Mesothelial cell of epicardium (in vitro differentiated cells): ENCODE measurements at places on chromosomes 5 and 9.

DNA sequence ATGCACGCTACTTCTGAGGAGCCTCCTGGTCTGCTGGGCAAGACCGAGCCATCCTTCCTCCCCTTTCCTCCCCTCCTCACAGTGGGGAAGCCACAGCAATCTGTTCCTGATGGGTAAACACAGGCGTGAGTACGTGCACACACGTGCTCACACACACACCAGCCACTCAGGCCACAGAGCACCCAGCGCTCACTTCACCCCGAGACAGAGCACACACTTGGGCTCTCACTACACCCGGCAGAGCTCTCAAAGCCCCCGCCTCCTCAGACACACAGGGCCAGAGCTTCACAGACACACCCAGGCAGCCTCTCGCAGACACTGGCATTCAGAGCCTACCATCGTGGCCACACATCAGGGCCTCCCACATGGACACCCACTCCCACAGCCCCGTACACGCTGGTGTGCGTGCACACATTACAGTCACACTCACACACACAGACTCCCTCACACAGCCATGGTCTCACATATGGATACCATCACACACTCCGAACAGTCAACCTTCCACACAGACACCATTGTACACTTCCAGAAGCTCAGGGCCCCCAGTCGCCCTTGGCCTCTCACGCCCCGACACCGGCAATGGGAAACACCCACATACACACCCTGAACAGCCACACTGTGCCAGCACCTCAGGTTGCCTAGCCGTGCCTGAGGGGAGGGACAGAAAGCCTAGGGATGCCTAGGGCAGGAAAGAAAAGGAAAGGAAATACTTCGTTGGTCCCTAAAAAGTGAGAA is 13.5 kb downstream of the CNTFR start:
- no peak for DNase-seq
- H3K36me3 ChIP-seq, result no peaks in the 10 kb centered on the region
- H3K4me3 ChIP-seq, result peak overlapping the region; percentile 4

- H3K27me3 ChIP-seq, result no peaks in the 10 kb centered on the region
- no peak overlapping the region for H3K27ac ChIP-seq
- H3K4me1 ChIP-seq, result peaks cover 7% of the 10 kb centered on the region
- H3K4me3 ChIP-seq, result no peak overlapping the region
Measured at GRCh38 chr9:15433661-15434060, 11.0 kb downstream of the SNAPC3 start.

- H3K27me3 ChIP-seq, result no peaks in the 10 kb centered on the region
- no peak overlapping the region for H3K27ac ChIP-seq
- peaks cover 32% of the 10 kb centered on the region for H3K4me1 ChIP-seq
- no peaks in the 10 kb centered on the region for H3K36me3 ChIP-seq
- DNase-seq, result no peak
Measured at GRCh38 chr9:652914-653313, 188.6 kb upstream of the DMRT1 start.

GRCh38 chr5:139458580-139459407 is 3.7 kb downstream of the ECSCR start:
- H3K27ac ChIP-seq, result no peak overlapping the region
- no peak overlapping the region for H3K4me3 ChIP-seq
- H3K4me1 ChIP-seq, result peaks cover 5% of the 10 kb centered on the region
- no peaks in the 10 kb centered on the region for H3K27me3 ChIP-seq
- no peaks in the 10 kb centered on the region for H3K36me3 ChIP-seq

- no peaks in the 10 kb centered on the region for H3K36me3 ChIP-seq
- H3K4me1 ChIP-seq, result peaks cover 64% of the 10 kb centered on the region
- H3K27me3 ChIP-seq, result no peaks in the 10 kb centered on the region
- DNase-seq, result no peak
- H3K27ac ChIP-seq, result peak overlapping the region; percentile 71
Measured at GRCh38 chr9:91833096-91833877, 116.7 kb downstream of the ROR2 start.

- no peak for DNase-seq
- no peak overlapping the region for H3K27ac ChIP-seq
- H3K27me3 ChIP-seq, result no peaks in the 10 kb centered on the region
- H3K4me3 ChIP-seq, result no peak overlapping the region
- H3K4me1 ChIP-seq, result no peaks in the 10 kb centered on the region
- peaks cover 9% of the 10 kb centered on the region for H3K36me3 ChIP-seq
Measured at GRCh38 chr9:91443994-91444392, 20.4 kb upstream of the NFIL3 start.

GRCh38 chr5:39076757-39077728 is 2.8 kb upstream of the RICTOR start:
- no peaks in the 10 kb centered on the region for H3K36me3 ChIP-seq
- peak overlapping the region; percentile 5 for H3K4me3 ChIP-seq
- peak overlapping the region; percentile 84 for H3K27ac ChIP-seq
- H3K27me3 ChIP-seq, result no peaks in the 10 kb centered on the region

DNA sequence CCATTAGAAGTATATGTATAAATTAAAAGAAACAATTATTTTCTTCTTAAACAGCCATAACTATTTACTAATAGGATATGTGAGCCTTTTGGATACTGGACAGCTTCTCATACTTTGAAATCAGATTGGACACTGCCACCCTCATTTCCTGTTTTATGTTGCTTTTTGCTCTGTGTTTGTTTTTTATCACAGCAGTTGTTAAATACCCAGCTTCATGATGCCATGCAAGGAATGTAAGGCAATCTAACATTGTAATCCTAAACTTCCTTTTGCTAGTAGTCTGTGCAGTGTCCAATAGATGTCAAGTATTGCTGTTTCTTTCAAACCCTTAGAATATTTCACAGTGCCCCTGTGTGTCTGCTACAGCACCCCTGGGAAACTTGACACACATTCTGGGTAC is 56.2 kb downstream of the CNTLN start:
- no peak overlapping the region for H3K27ac ChIP-seq
- H3K4me1 ChIP-seq, result peaks cover 9% of the 10 kb centered on the region
- DNase-seq, result no peak
- H3K36me3 ChIP-seq, result no peaks in the 10 kb centered on the region
- no peaks in the 10 kb centered on the region for H3K27me3 ChIP-seq
- H3K4me3 ChIP-seq, result no peak overlapping the region

- no peaks in the 10 kb centered on the region for H3K4me1 ChIP-seq
- peaks cover 49% of the 10 kb centered on the region for H3K27me3 ChIP-seq
- H3K27ac ChIP-seq, result no peak overlapping the region
- no peaks in the 10 kb centered on the region for H3K36me3 ChIP-seq
Measured at GRCh38 chr5:137488516-137488915, 10.6 kb downstream of the SPOCK1 start.

DNA sequence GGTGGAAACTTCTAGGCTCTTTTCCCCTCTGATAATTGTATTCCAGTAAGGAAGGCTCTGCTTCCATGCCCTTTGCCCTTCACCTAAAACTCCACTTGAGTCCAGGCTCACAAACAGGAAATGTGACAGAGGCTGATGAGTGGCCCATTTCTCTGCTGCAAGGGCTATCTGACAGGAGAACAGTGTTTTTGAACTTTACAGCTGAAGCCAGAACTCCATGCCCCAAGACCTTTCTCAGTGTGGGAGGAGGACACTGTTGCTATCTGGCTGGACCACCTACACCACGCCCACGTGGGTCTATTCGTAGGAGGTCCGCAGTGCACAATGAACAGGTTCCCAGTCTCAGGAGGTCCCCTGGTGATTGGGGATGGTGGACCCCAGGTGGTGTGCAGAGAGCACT is 13.6 kb downstream of the GGTA1 start:
- no peaks in the 10 kb centered on the region for H3K27me3 ChIP-seq
- no peak overlapping the region for H3K4me3 ChIP-seq
- no peaks in the 10 kb centered on the region for H3K36me3 ChIP-seq

DNA sequence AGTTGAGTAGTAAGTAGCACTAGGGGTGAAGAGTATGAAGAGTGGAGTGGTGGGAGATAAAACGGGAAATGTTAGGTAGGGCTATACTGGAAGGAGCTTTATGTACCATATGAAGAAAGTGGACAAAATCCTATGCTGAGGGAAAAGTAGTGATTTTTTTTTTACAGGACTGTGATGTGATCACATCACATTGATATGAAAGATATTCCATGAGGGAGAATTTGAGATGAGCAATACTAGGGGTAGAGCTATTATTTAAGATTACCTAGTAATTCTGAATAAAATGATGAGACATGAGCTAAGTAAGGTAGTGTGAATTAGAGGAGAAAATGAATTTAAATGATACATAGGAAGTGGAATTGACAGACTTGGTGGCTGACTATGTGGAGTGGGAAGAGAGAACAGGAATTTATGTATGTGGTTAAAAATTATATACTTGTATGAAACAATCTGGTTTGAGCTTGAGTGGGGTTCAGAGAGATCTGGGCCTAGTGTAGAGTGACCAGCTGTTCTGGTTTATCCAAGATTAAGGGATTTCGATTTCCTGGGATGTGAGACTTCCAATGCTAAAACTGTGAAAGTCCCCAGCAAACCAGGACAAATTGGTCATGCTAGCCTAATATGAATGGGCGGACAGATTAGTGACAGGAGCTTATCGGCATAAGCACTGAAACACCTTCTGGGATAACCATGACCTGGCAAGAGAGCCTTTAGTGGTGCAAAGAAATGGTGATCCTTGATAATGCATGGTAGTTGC is 29.3 kb upstream of the STOM start:
- peaks cover 7% of the 10 kb centered on the region for H3K4me1 ChIP-seq
- peaks cover 2% of the 10 kb centered on the region for H3K27me3 ChIP-seq
- H3K4me3 ChIP-seq, result no peak overlapping the region
- DNase-seq, result no peak

GRCh38 chr9:82890865-82891264 is 172.1 kb downstream of the RASEF start:
- DNase-seq, result no peak
- H3K36me3 ChIP-seq, result no peaks in the 10 kb centered on the region
- H3K27me3 ChIP-seq, result no peaks in the 10 kb centered on the region
- H3K27ac ChIP-seq, result no peak overlapping the region

GRCh38 chr5:3302228-3302627 is 293.4 kb upstream of the IRX1 start:
- peak overlapping the region; percentile 67 for H3K27ac ChIP-seq
- peaks cover 29% of the 10 kb centered on the region for H3K4me1 ChIP-seq
- peaks cover 3% of the 10 kb centered on the region for H3K36me3 ChIP-seq
- H3K27me3 ChIP-seq, result peaks cover 2% of the 10 kb centered on the region
- H3K4me3 ChIP-seq, result no peak overlapping the region

DNA sequence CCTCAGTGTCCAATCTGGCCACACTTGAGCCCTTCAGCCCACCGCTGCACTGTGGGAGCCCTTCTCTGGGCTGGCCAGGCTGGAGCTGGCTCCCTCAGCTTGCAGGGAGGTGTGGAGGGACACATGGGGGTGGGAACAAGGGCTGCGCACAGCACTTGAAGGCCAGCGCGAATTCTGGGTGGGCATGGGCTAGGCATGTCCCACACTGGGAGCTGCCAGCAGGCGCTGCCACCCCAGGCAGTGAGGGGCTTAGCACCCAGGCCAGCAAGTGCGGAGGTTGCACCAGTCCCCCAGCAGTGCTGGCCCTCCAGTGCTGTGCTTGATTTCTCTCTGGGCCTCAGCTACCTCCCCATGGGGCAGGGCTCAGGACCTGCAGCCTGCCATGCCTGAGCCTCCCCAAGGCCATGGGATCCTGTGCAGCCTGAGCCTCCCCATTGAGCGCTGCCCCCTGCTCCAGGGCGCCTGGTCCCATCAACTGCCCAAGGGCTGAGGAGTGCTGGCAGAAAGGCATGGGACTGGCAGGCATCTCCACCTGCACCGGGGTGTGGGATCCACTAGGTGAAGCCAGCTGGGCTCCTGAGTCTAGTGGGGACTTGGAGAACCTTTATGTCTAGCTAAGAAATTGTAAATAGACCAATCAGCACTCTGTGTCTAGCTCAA is 148.2 kb downstream of the EMB start:
- no peaks in the 10 kb centered on the region for H3K4me1 ChIP-seq
- no peak for DNase-seq
- no peak overlapping the region for H3K4me3 ChIP-seq
- no peak overlapping the region for H3K27ac ChIP-seq

GRCh38 chr9:99876190-99876589 is 30.3 kb upstream of the STX17 start:
- H3K27me3 ChIP-seq, result peaks cover 1% of the 10 kb centered on the region
- no peak overlapping the region for H3K27ac ChIP-seq
- no peak overlapping the region for H3K4me3 ChIP-seq
- DNase-seq, result no peak
- H3K36me3 ChIP-seq, result peaks cover 3% of the 10 kb centered on the region

GRCh38 chr5:108523360-108523759 is 141.5 kb upstream of the FBXL17 start:
- H3K27me3 ChIP-seq, result peaks cover 7% of the 10 kb centered on the region
- H3K27ac ChIP-seq, result no peak overlapping the region
- peaks cover 11% of the 10 kb centered on the region for H3K36me3 ChIP-seq
- no peak for DNase-seq
- no peak overlapping the region for H3K4me3 ChIP-seq
- peaks cover 2% of the 10 kb centered on the region for H3K4me1 ChIP-seq

GRCh38 chr5:125011947-125012346 is 265.5 kb upstream of the ZNF608 start:
- DNase-seq, result no peak
- H3K36me3 ChIP-seq, result no peaks in the 10 kb centered on the region
- H3K4me3 ChIP-seq, result no peak overlapping the region
- no peaks in the 10 kb centered on the region for H3K27me3 ChIP-seq

DNA sequence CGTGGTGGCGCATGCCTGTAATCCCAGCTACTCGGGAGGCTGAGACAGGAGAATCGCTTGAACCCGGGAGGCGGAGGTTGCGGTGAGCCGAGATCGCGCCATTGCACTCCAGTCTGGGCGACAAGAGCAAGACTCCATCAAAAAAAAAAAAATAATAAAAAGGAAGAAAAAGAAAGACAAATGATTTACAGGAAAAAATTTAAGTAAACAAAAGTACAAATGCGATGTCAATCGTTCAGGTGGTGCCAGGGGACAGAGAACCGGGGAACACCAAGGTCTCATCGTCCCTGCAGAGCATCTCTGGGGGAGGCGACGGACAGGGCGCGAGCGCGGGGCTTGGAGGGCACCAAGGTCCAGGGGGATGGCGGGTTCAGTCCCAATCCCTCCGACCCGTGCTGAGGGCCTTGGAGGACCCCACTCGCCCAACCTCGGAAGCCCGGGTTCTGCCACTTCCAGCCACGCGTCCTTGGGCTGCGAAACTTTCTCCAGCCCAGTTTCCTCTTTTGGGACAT is 607 bp upstream of the HNRNPAB start:
- H3K4me1 ChIP-seq, result peaks cover 43% of the 10 kb centered on the region
- H3K4me3 ChIP-seq, result peak overlapping the region; percentile 97
- H3K36me3 ChIP-seq, result peaks cover 17% of the 10 kb centered on the region
- peaks cover 2% of the 10 kb centered on the region for H3K27me3 ChIP-seq
- peak overlapping the region; percentile 99 for H3K27ac ChIP-seq

- H3K27ac ChIP-seq, result peak overlapping the region; percentile 37
- H3K36me3 ChIP-seq, result peaks cover 21% of the 10 kb centered on the region
- H3K27me3 ChIP-seq, result no peaks in the 10 kb centered on the region
- peaks cover 20% of the 10 kb centered on the region for H3K4me1 ChIP-seq
- no peak for DNase-seq
Measured at GRCh38 chr5:80885396-80886000, 74.7 kb upstream of the RASGRF2 start.

GRCh38 chr5:169723103-169723831 is 86.2 kb downstream of the DOCK2 start:
- H3K4me1 ChIP-seq, result no peaks in the 10 kb centered on the region
- H3K27ac ChIP-seq, result no peak overlapping the region
- no peak overlapping the region for H3K4me3 ChIP-seq
- DNase-seq, result no peak
